GM23338 (cell line): ENCODE measurements at places on chromosomes 7 and 10.

DNA sequence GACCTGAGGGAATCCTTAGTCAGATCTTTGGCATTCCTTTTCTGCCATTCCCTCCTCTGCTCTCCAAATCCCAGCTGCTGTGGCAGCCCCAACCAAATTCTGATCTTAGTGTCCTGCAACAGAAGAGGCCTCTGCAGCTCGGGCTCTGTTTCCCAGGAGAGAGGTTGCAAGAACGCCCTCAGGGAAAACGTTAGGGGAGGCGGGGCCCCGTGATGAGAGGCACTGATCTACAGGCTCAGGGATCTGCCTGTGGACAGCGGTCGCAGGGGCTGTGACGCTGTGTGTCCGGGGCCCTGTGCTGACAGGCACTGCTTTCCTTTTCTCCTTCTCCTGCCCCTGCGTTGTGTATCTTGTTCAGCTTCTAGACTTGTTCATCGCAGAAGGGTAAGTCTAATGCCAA, 57.3 kb upstream of the DPYSL4 start:
- no peak overlapping the region for H3K27ac ChIP-seq
- no peaks in the 10 kb centered on the region for H3K36me3 ChIP-seq
- no peak overlapping the region for H3K4me3 ChIP-seq

DNA sequence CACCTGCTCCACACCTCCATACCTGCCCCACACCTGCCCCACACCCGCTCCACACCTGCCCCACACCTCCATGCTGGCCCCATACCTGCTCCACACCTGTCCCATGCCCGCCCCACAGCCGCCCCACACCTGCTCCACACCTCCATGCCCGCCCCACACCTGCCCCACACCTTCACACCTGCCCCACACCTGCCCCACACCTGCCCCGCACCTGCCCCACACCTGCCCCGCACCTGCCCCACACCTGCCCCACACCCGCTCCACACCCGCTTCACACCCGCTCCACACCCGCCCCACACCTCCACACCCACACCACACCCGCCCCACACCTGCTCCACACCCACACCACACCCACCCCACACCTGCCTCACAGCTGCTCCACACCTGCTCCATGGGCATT, 53.0 kb downstream of the PARP12 start:
- no peak for DNase-seq
- no peaks in the 10 kb centered on the region for H3K36me3 ChIP-seq
- no peaks in the 10 kb centered on the region for H3K27me3 ChIP-seq
- H3K4me1 ChIP-seq, result no peaks in the 10 kb centered on the region
- no peak overlapping the region for H3K4me3 ChIP-seq

GRCh38 chr7:4188651-4189050, 493.4 kb upstream of the FOXK1 start:
- no peak overlapping the region for H3K27ac ChIP-seq
- H3K36me3 ChIP-seq, result no peaks in the 10 kb centered on the region; the same call in 1 of the 2 replicates
- no peak for DNase-seq
- no peaks in the 10 kb centered on the region for H3K4me1 ChIP-seq
- no peaks in the 10 kb centered on the region for H3K27me3 ChIP-seq

- H3K4me3 ChIP-seq, result no peak overlapping the region
- no peaks in the 10 kb centered on the region for H3K27me3 ChIP-seq
- no peak overlapping the region for H3K27ac ChIP-seq
- DNase-seq, result no peak
- H3K4me1 ChIP-seq, result peaks cover 15% of the 10 kb centered on the region
Measured at GRCh38 chr7:7932553-7932952, 36.0 kb upstream of the GLCCI1 start.

DNA sequence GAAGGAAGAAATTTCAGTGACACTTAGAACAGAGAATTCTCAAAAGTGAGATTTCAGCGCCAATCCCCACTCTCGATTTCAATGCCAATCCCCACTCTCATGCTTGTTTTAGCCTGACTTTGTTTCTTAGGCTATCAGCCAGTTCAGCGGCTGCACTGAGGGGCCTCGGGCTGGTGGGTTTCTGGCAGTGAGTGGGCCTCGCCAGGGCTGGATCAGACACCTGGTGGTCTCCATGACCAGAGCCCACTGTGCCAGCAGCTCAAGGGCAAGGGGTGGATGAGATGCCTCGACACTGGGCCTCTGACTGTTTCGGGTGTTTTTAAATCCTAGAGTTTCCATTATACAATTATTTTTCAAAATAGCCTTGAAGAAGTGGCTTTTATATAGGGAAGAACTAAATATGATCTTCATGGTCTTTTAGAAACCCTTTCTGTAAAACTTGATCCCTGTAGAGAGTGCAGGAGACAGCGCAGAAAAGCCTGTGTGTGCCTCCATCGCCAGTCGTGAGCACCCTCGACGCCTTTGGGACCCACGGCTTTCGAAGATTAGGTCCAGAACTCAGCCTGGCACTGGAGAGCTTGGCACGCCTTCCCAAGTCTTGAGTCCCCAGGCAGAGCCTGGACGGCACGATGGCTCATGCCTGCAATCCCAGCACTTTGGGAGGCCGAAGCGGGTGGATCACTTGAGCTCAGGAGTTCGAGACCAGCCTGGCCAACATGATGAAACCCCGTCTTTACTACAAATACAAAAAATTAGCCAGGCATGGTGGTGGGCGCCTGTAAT, 76.2 kb downstream of the INPP5A start:
- no peak overlapping the region for H3K4me3 ChIP-seq
- no peak overlapping the region for H3K27ac ChIP-seq
- DNase-seq, result no peak
- H3K4me1 ChIP-seq, result no peaks in the 10 kb centered on the region
- no peaks in the 10 kb centered on the region for H3K27me3 ChIP-seq
- no peaks in the 10 kb centered on the region for H3K36me3 ChIP-seq

DNA sequence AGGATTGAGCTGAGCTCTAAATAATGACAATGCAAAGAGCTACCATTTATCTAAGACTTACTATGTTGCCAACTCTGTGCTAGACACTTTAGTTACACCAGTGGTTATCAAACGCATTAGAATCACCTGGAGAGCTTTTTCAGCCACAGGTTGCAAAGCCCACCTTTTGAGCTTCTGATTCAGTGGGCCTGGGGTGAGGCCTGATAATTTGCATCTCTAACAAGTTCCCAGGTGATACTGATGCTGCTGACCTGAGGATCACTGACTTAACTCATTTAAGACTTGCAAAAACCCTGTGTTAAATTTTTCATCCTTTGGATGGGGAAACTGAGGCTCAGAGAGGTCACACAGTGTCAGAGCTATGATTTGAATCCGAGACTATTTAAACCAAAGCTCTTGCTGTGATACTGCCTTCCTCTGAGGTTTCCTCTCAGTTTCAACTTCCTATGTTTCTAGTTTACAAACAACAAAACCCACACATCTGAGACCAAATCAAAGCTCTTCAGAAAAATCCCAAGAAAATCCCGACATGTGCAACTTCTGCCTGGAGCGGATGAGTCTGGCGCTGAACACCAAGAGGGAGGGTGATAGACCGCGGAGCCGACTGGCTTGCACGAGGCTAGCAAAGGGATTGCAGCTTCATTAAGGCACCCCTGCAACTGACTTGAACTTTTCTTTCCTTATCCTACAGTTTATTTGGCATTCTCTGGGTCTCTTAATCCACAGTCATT, 124.9 kb downstream of the CYP26A1 start:
- peak overlapping the region; percentile 5; the same call in 1 of the 2 replicates for H3K27ac ChIP-seq
- no peaks in the 10 kb centered on the region for H3K36me3 ChIP-seq
- no peaks in the 10 kb centered on the region for H3K27me3 ChIP-seq

DNA sequence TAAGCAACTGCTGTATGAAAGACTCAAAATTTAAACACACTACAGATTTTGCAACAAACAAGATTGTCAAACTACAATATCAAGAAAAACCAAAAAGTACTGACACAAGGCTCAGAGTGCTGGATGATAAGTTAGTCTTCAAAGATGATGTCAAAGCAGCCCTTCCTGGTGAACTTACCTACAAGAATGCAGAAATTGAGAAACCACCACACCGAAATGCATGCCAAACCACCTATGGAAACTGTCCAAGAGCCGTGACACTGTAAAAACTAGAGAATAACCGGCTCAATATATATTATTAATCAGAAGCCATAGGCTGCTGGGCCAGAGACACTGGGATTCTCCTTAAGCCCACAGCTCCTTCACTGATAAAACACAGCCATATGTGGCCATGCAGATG, 25.3 kb downstream of the DENND11 start:
- no peak overlapping the region for H3K27ac ChIP-seq
- no peaks in the 10 kb centered on the region for H3K4me1 ChIP-seq
- H3K36me3 ChIP-seq, result no peaks in the 10 kb centered on the region; the same call in 1 of the 2 replicates
- no peak for DNase-seq
- H3K4me3 ChIP-seq, result no peak overlapping the region

DNA sequence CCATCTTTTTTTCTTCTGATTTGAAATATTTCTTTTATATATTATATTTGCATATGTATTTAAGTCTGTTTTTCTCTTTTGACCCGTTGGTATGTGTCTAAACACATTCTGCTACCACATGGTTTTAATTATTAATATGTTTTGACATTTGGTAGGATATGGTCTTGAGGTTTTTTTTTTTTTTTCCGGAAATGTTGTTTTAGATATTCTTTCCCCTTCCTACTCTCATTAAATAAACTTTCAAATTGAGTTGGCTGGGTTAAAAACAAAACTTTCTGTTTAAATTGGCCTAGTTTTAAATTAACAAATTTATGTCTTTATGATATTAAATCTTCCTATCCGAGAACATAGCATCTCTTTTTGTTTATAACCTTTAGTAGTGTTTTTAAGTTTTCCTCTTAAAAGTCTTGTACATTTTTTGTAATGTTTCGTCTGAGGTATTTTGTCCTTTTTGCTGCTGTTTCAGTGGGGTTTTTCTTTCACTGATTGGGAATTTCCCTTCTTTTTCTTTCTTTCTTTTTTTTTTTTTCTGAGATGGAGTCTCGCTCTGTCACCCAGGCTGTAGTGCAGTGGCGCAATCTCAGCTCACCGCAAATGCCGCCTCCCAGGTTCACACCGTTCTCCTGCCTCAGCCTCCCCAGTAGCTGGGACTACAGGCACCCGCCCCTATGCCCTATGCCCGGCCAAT, 25.4 kb downstream of the STAM start:
- no peak overlapping the region for H3K4me3 ChIP-seq
- H3K27ac ChIP-seq, result peak overlapping the region; percentile 35
- H3K36me3 ChIP-seq, result no peaks in the 10 kb centered on the region
- no peak for DNase-seq
- no peaks in the 10 kb centered on the region for H3K27me3 ChIP-seq

GRCh38 chr7:83930262-83930661, 264.3 kb downstream of the SEMA3A start:
- H3K4me1 ChIP-seq, result no peaks in the 10 kb centered on the region
- no peak overlapping the region for H3K27ac ChIP-seq
- H3K4me3 ChIP-seq, result no peak overlapping the region
- no peaks in the 10 kb centered on the region for H3K36me3 ChIP-seq
- DNase-seq, result no peak

DNA sequence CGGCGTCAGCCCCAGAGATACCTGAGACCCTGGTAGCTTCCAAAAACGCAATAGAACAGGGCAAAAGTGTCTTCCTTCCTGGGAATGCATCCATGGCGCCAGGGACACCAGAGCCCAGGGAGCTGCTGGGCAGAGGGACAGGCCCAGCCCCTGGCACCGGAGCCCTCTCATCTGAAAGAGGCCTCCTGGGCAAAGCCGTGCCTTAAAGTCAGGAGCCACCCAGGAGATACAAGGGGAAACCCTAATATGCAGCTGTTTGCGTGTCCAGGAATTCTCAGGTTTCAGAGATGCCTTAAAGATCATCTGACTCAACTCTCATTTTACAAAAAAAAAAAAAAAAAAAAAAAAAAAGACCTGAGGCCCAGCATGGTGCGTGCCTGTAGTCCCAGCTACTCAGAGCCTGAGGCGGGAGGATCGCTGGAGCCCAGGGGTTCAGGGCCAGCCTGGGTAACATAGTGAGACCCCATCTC, 28.0 kb downstream of the NUDT1 start:
- peak overlapping the region; percentile 81 for H3K27ac ChIP-seq
- H3K4me3 ChIP-seq, result no peak overlapping the region
- 0 out of 2 replicates have a peak, but pooled peaks cover 2% of the 10 kb centered on the region for H3K36me3 ChIP-seq
- no peak for DNase-seq
- H3K4me1 ChIP-seq, result peaks cover 14% of the 10 kb centered on the region; the same call in 1 of the 2 replicates

- no peak overlapping the region for H3K4me3 ChIP-seq
- no peaks in the 10 kb centered on the region for H3K36me3 ChIP-seq
- H3K4me1 ChIP-seq, result no peaks in the 10 kb centered on the region
- no peak for DNase-seq
- H3K27me3 ChIP-seq, result no peaks in the 10 kb centered on the region
Measured at GRCh38 chr10:18179891-18180290, 39.7 kb downstream of the CACNB2 start.

DNA sequence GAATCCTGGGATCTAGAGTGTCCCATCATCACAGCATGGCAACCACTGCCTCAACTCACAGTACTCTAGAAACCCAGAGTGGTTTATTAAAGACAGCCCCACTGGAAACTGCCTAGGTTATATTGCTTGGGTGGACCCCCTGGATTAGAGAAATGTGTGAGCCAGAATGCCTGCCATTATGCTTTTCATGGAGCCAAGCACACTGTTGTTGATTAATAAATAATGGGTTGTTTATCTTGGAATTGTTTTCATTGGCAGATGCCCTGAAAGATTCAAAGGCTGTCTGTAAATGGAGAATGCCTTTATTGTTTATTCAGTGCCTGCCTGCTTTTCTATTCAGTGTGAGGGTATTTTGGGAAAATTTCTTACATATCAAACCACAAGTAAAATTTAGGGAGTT, 52.1 kb downstream of the GNAI1 start:
- no peak overlapping the region for H3K27ac ChIP-seq
- no peak for DNase-seq
- H3K27me3 ChIP-seq, result no peaks in the 10 kb centered on the region
- H3K36me3 ChIP-seq, result no peaks in the 10 kb centered on the region

- H3K27me3 ChIP-seq, result no peaks in the 10 kb centered on the region
- H3K27ac ChIP-seq, result no peak overlapping the region
- no peak for DNase-seq
- no peaks in the 10 kb centered on the region for H3K4me1 ChIP-seq
- H3K4me3 ChIP-seq, result no peak overlapping the region
Measured at GRCh38 chr7:205115-206010, 13.0 kb downstream of the FAM20C start.

DNA sequence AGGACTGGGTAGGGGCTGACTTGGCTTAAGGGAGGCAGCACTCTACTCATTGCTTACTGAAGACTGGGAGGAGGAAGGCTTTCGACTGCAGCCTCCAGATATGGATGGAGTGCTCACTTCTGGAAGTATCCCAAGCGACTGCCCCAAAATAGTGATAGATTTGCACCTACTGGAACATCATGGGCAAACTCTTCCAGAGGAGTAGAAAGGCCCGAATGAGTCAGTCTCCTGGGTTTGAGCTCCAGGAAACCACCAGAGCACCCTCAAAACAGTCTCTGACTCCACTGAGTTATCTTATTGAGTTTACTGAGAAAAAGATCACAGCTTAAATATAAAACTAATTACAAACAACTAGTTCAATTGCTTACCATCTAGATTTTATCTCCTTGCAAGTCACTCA, 37.2 kb upstream of the PDLIM1 start:
- no peak overlapping the region for H3K27ac ChIP-seq
- no peaks in the 10 kb centered on the region for H3K27me3 ChIP-seq
- H3K4me3 ChIP-seq, result no peak overlapping the region
- H3K36me3 ChIP-seq, result no peaks in the 10 kb centered on the region
- H3K4me1 ChIP-seq, result peaks cover 2% of the 10 kb centered on the region; the same call in 1 of the 2 replicates

- H3K4me3 ChIP-seq, result peak overlapping the region; percentile 86
- H3K4me1 ChIP-seq, result peaks cover 36% of the 10 kb centered on the region
- DNase-seq, result no peak
Measured at GRCh38 chr10:102646610-102647442, 2.5 kb downstream of the TRIM8 start.
